ENCODE measurements at places on chromosomes 1 and 21. TPM values are rescaled to one million over a fixed set of nuclear protein-coding genes. Genes with fewer than 3 reads are reported as not detected.
A peak's percentile ranks its signal among the peaks of the same experiment; 100 is the strongest.

The KRTAP13-2 gene
- total RNA-seq: not detected

The ITLN2 gene
- not detected for total RNA-seq

The GRHL3 gene
- not detected for total RNA-seq

The SPOCD1 gene
- not detected for total RNA-seq

The HES2 gene
- not detected for total RNA-seq

The LCA5L gene
- 0.83 TPM for total RNA-seq

The TEX38 gene
- not detected for total RNA-seq

The FCRL5 gene
- 0.11 TPM for total RNA-seq

The GJA9 gene
- not detected for total RNA-seq

The TM2D1 gene
- 30.8 TPM for total RNA-seq

The CLCNKA gene
- total RNA-seq: 0.35 TPM

The TGFBR3 gene
- 37.9 TPM for total RNA-seq

The NBPF9 gene
- 4.1 TPM for total RNA-seq

- DNase-seq: no peak
These were observed 43.4 kb downstream of the KCNJ15 start for GRCh38 chr21:38300141-38300578.

GRCh38 chr1:119674111-119674526 lies 26.1 kb upstream of the ZNF697 start:
- no peak for DNase-seq

DNA sequence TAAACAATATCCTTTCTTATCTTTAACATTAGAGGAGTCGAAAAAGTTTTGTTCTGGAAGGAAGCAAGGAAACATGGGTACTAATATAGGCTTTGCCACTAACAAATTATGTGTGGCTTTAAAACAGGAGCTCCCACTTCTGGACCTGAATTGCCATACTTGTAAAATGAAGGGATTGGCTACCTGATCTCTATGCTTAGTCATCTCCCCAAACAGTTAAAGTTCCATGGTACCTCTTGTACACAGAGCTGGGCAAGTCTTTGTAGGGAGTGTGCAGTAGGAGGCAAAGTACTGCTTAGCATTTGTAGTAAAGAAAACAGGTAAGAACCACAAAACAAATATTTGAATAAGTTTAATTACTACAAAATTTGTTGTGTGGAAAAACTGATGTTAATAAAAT lies 81.3 kb downstream of the MAST2 start:
- DNase-seq: no peak

GRCh38 chr1:10738061-10739058 lies 58.1 kb downstream of the CASZ1 start:
- DNase-seq: no peak

GRCh38 chr1:47415728-47416318 lies at the start of gene FOXE3:
TSS of gene FOXE3 (plus strand) at chr1:47416285. CDS start at chr1:47416316, 31 bp downstream.
- no peak for DNase-seq

DNA sequence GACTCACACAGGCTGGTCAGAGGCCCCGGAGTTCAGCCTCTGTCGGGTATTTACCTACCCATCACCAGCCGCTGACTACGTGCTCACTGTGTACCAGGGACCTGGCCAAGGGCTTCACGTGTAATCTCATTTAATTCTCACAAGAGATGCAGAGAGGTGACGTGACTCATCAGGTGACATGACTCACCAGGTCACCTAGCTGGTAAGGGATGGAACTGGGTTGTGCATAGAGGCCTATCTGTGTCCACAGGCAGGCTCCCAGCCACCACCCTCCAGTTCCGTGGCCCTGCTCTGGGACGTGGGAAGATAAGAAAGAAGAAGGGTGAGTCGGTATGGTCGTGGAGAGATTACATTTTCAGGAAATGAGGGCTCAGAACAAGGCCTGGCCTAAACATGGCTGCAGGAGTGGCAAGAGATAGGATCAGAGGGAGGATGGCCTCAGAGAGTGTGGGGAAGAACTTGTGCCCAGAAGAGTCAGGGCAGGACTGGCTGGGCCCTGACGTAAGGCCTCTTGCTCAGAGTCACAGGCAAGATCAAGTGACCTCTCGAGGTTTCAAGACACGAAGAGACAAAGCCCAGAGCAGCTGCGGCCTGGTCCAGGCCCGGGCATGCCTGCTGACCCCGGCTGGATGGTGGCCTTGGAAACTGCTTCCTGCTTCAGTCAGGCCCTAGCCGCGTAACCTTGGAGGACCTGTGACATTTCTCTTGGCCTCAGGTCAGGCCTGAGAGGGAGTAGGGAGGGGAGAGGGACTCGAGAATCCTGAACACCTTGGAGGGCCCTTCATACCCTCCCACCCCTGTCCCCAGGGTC lies 52.7 kb upstream of the WASF2 start:
- DNase-seq: peak; percentile 75

GRCh38 chr1:224090116-224090515 lies 23.8 kb upstream of the FBXO28 start:
- no peak for DNase-seq

GRCh38 chr1:110235834-110236682 lies 25.9 kb downstream of the KCNC4 start:
- DNase-seq: no peak

DNA sequence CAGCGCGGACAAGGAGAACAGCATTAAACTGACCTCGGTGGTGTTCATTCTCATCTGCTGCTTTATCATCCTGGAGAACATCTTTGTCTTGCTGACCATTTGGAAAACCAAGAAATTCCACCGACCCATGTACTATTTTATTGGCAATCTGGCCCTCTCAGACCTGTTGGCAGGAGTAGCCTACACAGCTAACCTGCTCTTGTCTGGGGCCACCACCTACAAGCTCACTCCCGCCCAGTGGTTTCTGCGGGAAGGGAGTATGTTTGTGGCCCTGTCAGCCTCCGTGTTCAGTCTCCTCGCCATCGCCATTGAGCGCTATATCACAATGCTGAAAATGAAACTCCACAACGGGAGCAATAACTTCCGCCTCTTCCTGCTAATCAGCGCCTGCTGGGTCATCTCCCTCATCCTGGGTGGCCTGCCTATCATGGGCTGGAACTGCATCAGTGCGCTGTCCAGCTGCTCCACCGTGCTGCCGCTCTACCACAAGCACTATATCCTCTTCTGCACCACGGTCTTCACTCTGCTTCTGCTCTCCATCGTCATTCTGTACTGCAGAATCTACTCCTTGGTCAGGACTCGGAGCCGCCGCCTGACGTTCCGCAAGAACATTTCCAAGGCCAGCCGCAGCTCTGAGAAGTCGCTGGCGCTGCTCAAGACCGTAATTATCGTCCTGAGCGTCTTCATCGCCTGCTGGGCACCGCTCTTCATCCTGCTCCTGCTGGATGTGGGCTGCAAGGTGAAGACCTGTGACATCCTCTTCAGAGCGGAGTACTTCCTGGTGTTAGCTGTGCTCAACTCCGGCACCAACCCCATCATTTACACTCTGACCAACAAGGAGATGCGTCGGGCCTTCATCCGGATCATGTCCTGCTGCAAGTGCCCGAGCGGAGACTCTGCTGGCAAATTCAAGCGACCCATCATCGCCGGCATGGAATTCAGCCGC lies 2.5 kb downstream of the S1PR1 start:
- DNase-seq: no peak

DNA sequence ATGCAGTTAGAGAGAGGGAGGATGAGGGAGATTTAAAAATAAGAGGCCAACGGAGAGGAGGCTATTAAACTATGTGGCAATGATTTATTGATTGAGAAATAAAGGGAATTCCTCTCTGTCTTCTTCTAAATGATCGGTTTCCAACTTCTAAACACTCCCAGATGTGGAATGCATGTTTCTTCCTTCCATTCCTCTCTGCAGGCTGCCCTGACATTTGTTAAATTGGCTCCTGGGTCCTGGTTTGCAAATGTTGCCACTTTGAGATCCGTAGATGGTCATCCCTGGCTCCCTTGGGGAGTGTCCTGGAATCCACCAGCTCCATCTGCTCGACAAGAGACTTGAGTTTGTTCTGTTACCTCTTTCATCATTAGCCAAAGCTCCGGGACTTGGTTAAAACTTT lies 10.3 kb upstream of the C1orf198 start:
- DNase-seq: no peak

- peak; percentile 71 for DNase-seq
These were observed 2.6 kb downstream of the HDGF start for GRCh38 chr1:156748670-156749418.

GRCh38 chr1:164668491-164669400 lies 109.8 kb downstream of the PBX1 start:
- DNase-seq: no peak
